ENCODE measurements at places on chromosomes 2 and 18.
A peak's percentile ranks its signal among the peaks of the same experiment; 100 is the strongest.

- H3K27me3 ChIP-seq, result no peaks in the 10 kb centered on the region
- no peak overlapping the region for H3K4me3 ChIP-seq
- H3K4me1 ChIP-seq, result peaks cover 4% of the 10 kb centered on the region
- DNase-seq, result peak; percentile 11
Measured at GRCh38 chr2:120474486-120474885, 128.6 kb downstream of the INHBB start.

DNA sequence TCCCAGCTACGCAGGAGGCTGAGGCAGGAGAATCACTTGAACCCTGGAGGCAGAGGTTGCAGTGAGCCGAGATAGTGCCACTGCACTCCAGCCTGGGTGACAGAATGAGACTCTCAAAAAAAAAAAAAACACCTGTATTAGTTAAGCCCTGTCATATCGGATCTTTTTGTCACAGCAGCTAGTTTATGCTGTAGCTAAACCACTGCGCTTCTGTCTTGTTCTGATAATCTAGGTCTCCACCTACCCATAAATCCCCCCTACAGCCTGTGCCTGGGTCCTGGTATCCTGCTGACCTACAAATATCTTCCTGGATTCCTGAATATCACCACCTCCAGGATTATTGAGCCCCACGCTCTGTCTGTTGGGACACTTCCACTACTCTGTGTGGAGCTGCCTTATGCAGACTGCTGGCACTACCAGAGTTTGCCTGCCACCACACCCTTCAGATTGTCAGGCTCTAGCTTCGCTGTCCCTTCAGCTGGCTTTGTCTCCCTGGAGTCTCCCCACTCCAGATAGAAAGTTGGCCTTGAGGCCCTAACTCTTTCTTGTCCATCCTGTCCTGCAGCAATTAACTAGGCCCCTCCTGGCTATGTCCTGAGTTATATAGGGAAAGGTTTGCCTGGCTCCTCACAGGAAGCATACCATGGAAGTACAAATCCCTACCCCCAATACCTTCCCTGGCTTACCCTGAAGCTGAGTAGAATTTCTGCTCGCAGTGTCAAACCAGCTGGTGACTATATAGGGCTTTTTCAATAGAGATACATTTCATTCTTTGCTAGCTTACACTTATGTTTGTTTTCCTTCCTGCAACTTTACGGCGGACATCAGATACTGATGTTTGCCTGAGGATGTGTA is 136.0 kb upstream of the SERTAD2 start:
- H3K36me3 ChIP-seq, result no peaks in the 10 kb centered on the region
- H3K27me3 ChIP-seq, result no peaks in the 10 kb centered on the region
- H3K4me3 ChIP-seq, result no peak overlapping the region

DNA sequence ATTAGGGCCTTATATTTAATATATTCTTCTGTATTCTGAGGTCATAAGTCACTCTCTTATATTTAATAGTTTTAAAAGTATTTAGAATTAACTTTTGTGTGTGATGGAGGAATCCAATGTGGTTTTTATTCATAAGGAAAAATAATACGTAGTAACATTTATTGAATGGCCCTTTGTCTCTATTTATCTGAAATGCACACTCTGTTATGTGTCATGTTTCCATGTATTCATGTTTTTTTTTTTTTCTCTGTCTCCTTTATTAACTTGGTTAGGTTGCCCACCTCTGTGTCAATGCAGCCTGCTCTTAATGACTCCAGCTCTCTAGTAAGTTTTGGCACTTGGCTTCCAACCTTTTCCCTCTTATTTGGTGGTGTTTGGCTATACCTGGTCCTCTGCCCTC is 33.8 kb downstream of the RNF144A start:
- H3K27me3 ChIP-seq, result no peaks in the 10 kb centered on the region
- H3K4me3 ChIP-seq, result no peak overlapping the region
- no peaks in the 10 kb centered on the region for H3K4me1 ChIP-seq
- DNase-seq, result no peak

GRCh38 chr2:30994227-30995056 is 143.8 kb downstream of the GALNT14 start:
- no peaks in the 10 kb centered on the region for H3K27me3 ChIP-seq
- no peak overlapping the region for H3K27ac ChIP-seq
- no peak overlapping the region for H3K4me3 ChIP-seq

DNA sequence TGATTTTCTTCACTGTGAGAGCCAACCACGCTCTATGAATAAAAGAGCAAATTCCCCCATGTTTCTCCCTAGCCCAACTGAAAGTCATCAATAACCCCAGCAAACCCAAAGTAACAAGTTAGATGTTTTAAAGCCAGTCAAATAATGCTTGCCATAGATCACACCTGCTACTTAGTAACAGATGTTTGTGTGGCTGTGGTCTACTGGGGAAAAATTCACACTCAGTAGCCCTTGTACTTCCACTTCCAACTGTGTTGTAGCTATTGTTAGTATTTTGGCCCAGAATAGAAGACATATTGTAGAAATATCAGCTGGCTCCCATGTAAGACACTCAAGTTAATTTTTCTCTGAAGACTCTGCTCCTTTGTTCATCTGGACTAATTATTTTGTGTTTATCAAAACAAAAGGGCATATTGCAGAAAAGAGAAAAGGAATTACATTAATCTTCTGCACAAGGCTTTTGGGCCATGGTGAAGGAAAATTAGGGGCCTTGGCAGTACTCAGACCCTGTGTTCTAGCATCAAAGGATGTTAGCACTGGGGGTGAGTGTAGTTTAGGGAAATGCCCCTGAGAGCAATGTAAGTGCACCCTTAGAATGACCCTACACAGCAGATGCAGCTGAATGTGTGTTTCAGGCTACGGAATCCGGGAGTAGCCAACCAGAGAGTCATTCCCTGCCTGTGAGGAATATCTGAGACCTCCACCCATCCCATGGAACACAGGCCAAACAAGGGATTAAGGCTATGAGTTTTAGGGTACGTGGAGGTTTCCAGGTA is 521.9 kb downstream of the EPHA4 start:
- H3K4me3 ChIP-seq, result no peak overlapping the region
- no peak for DNase-seq

DNA sequence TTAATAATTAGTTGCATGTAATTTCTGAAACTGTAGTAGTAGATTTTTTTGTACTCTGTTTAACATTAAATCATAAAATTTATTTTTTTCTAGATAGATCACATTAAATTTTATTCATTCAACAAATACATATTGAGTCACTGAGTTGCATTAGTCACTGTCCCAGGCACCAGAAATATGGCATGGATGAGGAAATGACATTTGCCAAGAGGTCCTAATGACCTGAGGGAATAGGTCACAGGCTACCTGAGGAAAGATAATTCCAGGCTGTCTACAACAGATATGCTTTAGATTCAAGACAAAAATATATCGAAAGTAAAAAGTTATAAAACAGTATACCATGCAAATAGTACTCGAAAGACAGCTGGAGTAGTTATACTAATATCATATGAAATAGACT is 852.4 kb upstream of the ACVR2A start:
- DNase-seq, result no peak
- H3K4me3 ChIP-seq, result no peak overlapping the region
- no peak overlapping the region for H3K27ac ChIP-seq
- no peaks in the 10 kb centered on the region for H3K36me3 ChIP-seq
